ENCODE measurements at places on chromosomes 13 and 19. TPM values are rescaled to one million over a fixed set of nuclear protein-coding genes. Genes with fewer than 3 reads are reported as not detected.

The NFIX gene
- total RNA-seq = 26.9 TPM

The CGB3 gene
- total RNA-seq = not detected

The GADD45GIP1 gene
- total RNA-seq = 44.4 TPM

The TRPC4 gene
- not detected for total RNA-seq

The SSC5D gene
- 0.33 TPM for total RNA-seq

The CCDC194 gene
- 0.37 TPM for total RNA-seq

The SLAIN1 gene
- not detected for total RNA-seq

The A1BG gene
- 6.4 TPM for total RNA-seq

The UBE2L5 gene
- total RNA-seq = not detected

The PEX11G gene
- total RNA-seq = 6.4 TPM

The ATP4B gene
- not detected for total RNA-seq

The MRPL4 gene
- total RNA-seq = 120 TPM

The FGF14 gene
- total RNA-seq = not detected

The SKA3 gene
- total RNA-seq = 5.9 TPM

The PROZ gene
- total RNA-seq = not detected

The DKKL1 gene
- total RNA-seq = not detected

The ZNF573 gene
- 11.9 TPM for total RNA-seq

The CELF5 gene
- total RNA-seq = 0.30 TPM

The CBARP gene
- total RNA-seq = 7.0 TPM

The KIR2DL1 gene
- total RNA-seq = not detected

The ZNF211 gene
- total RNA-seq = 5.7 TPM

The DCT gene
- total RNA-seq = 0.07 TPM

The ACP5 gene
- not detected for total RNA-seq

The NAT14 gene
- total RNA-seq = 16.6 TPM

The CLASRP gene
- total RNA-seq = 71.7 TPM

The MEX3D gene
- 20.0 TPM for total RNA-seq

The CHAF1A gene
- 15.3 TPM for total RNA-seq

The NLRP7 gene
- total RNA-seq = not detected
